ENCODE measurements at places on chromosomes 3 and 15.

- DNase-seq = no peak
Observed at GRCh38 chr3:134216191-134216764, 34.4 kb downstream of the RYK start.

GRCh38 chr3:159025733-159026132, 223.9 kb downstream of the MFSD1 start:
- no peak for DNase-seq

DNA sequence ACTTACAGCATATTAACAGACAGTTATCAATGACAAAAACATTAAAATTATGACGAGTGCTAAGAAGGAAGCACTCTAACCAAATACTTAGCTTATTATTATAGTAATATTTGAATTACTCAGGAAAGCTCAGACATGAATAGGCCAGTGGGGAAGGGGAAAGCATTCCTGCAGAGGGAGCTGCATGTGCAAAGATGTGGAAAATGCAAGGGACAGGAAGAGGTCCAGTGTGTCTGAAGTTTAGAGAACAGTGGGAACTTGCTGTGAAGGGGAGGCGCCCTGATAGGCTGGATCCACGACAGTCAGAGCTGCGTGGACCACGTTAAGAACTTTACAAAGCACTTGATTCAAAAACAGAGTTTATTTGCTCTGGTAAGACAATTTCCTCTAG, 1.2 kb upstream of the SPICE1 start:
- peak; percentile 10 for DNase-seq

DNA sequence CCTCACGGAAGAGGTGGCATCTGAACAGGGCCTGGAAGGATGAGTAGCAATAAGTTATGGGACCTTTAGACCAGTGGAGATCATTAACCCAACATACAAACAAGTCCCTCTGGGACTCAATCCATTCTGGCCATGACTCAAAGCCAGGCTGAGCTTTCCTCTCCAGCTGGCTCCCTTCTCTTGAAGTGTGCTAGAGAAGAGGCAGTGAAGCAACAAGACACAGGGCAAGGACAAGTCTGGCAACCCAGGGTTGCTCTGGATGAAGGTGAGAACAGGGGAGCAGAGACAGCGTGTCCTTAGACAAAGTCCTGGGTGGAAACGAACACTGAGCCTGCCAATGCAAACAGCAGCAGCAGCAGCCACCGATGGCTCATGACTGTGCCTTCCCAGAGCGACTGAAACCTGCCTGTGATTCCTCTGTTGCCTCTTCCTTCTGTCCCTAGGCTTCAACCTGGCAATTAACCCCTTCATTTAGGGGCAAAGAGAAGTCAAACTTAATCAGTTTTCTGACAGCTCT, 86.8 kb downstream of the BDH1 start:
- no peak for DNase-seq

- DNase-seq = no peak
Observed at GRCh38 chr3:138477120-138477519, 42.7 kb downstream of the ESYT3 start.

Measured in BE2C (cell line).